ENCODE measurements at places on chromosomes 3 and 15. TPM values are rescaled to one million over a fixed set of nuclear protein-coding genes. Genes with fewer than 3 reads are reported as not detected.

Gene IGF1R
- 47.7 TPM for total RNA-seq

Gene ITIH4
- total RNA-seq, result 23.7 TPM

Gene VPS39
- 79.9 TPM for total RNA-seq

Gene MUSTN1
- 7.3 TPM for total RNA-seq

Gene KBTBD13
- total RNA-seq, result not detected

Gene LPCAT4
- total RNA-seq, result 37.0 TPM

Gene RHOV
- 1.5 TPM for total RNA-seq

Gene ABHD14A
- 17.8 TPM for total RNA-seq

Gene CCR2
- 15.8 TPM for total RNA-seq

Gene PEX5L
- not detected for total RNA-seq

Gene PLCL2
- 12.1 TPM for total RNA-seq

Gene DUOX1
- 317 TPM for total RNA-seq

Gene ZNF660
- total RNA-seq, result 2.7 TPM

Gene CSPG5
- 2.3 TPM for total RNA-seq

Gene BFSP2
- total RNA-seq, result not detected

Gene LCTL
- not detected for total RNA-seq

Gene ABTB1
- total RNA-seq, result 56.6 TPM

Gene PSTPIP1
- 18.4 TPM for total RNA-seq

Gene ANP32A
- 129 TPM for total RNA-seq

Gene GLDN
- total RNA-seq, result 34.5 TPM

Data from lower lobe of right lung (tissue), 2 donors.